ENCODE measurements at places on chromosomes 1 and 21.

- no peaks in the 10 kb centered on the region for H3K27me3 ChIP-seq
- no peak overlapping the region for H3K4me3 ChIP-seq
- no peaks in the 10 kb centered on the region for H3K4me1 ChIP-seq
- H3K36me3 ChIP-seq: no peaks in the 10 kb centered on the region
- DNase-seq: no peak
Observed at GRCh38 chr1:53896635-53897229, 2.7 kb downstream of the DIO1 start.

DNA sequence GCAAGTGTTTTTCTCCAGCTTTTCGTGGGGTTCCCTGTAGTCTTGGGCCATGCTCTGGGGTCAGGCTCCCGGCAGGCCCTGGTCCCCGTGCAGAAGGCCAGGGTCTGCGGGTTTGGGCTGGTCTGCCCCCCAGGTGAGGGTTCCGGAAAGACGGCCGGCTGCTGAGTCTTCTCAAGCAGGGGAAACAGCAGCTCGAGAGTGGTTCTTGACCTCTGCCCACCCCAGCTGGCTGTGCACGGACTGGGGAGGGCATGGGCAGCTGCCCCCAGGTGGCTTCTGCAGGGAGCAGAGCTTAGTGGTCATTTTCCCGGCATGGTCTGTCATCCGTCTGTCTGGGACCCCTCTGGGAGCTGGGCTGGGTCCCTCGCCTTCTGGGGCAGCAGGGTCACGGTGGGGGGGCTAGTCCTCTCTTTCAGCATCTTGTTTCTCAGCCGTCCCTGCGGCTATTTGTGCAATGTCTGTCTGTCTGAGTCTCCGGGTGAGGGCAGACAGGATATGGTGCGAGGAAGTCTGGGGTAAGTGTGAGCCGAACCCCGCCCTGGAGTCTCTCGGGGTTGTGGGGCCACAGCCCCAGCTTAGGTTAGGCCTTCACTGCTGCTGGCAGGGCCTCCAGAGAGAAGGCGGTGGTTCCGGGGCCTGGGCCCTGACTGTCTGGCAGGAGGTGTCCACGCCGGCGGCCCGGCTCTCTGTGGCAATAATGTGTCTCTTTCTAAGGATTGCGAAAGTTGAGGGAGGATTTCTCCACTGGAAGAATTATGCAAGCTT lies 6.1 kb downstream of the SKI start:
- H3K27ac ChIP-seq: peak overlapping the region; percentile 85
- H3K4me3 ChIP-seq: peak overlapping the region; percentile 20
- no peaks in the 10 kb centered on the region for H3K36me3 ChIP-seq
- DNase-seq: no peak
- H3K27me3 ChIP-seq: peaks cover 4% of the 10 kb centered on the region

DNA sequence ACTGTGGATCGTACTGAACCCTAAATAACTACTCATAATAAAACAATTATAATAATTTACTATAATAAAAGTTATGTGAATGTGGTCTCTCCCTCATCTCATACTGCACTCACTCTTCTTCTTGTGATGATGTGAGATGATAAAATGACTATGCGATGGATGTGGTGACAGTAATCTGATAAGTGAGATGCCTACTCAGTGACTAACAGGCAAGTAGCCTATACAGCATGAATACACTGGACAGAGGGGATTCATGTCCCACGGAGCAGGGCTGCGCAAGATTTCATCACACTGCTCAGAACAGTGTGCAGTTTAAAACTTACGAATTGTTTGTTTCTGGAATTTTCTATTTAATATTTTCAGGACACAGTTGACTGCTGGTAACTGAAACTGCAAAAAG lies 304.0 kb downstream of the DUSP10 start:
- H3K27ac ChIP-seq: no peak overlapping the region
- H3K36me3 ChIP-seq: no peaks in the 10 kb centered on the region
- H3K4me3 ChIP-seq: no peak overlapping the region
- H3K27me3 ChIP-seq: no peaks in the 10 kb centered on the region
- no peak for DNase-seq

DNA sequence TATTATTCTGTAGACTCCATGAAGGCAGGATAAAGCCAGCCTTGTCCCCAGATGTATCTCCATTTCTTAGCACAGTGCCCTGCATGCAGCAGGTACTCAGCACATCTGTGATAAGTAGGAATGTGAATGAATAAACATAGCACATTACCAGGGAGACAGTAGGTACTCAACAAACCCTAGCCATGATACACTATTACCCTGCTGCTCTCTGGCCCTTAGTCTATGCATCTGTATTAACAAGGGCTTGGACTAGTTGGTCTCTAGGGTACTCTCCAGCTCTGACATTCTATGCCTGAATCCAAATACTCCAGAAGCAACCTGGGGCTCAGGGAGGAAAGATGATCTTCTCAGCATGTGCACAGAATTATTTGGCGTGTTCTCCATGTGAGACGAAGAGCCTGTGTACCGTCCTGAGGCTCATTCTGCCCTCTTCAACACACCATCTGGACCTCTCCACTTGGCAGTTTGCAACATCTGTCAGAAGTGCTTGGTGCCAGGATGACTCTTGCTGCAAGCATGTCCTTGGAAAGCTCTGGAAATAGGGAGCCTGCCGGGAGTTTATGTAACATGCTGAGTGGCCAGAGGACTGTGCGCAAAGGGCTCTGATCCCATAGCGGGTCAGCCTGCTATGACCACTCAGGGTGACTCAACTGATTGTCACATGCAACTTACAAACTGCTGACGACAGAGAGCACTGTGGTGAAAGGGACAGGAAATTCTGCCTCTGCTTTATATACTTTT lies 228.2 kb upstream of the USP24 start:
- no peaks in the 10 kb centered on the region for H3K36me3 ChIP-seq
- no peak for DNase-seq
- H3K27ac ChIP-seq: no peak overlapping the region
- peaks cover 3% of the 10 kb centered on the region for H3K27me3 ChIP-seq

- no peak overlapping the region for H3K4me3 ChIP-seq
- DNase-seq: no peak
- H3K27ac ChIP-seq: peak overlapping the region; percentile 42
- H3K36me3 ChIP-seq: no peaks in the 10 kb centered on the region
- peaks cover 4% of the 10 kb centered on the region for H3K4me1 ChIP-seq
- peaks cover 77% of the 10 kb centered on the region for H3K27me3 ChIP-seq
Observed at GRCh38 chr1:155005076-155006011, 2.7 kb downstream of the ZBTB7B start.
